ELR (cell line): ENCODE measurements at places on chromosomes 16 and 17.

DNA sequence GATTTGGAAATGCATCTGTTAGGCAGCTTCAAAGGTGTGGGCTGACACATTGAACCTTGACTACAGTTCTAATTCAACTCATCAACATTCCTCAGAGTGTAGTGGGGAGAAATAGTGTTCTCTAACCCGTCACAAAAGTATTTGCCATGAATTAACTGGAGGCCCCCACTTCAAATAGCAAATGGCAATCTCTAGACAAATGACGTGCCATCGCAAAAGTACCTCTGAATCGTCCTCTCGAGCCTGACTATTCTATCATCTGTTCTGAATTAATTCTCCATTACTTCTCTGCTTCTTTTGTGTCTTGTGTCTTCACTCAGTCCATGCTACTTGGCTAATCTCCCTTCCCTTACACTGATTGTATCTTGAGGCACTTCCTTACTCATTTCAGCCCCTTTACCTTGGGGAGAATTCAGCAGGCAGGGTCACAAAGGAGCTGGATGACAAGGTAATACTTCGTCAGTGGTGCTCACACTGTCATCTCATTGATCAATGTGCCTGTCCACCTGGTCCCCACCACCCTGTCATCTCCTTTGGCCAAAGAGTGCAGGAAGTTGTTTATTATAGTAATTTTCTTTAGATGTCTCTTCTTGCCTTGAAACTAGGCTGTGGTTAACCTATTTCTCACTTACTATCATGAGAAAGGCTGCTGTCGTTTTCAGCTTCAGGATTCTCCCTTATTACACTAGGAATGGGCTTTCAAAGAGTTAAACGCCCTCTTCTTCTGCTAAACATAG lies 108.4 kb downstream of the SYCE1L start:
- no peak for DNase-seq

DNA sequence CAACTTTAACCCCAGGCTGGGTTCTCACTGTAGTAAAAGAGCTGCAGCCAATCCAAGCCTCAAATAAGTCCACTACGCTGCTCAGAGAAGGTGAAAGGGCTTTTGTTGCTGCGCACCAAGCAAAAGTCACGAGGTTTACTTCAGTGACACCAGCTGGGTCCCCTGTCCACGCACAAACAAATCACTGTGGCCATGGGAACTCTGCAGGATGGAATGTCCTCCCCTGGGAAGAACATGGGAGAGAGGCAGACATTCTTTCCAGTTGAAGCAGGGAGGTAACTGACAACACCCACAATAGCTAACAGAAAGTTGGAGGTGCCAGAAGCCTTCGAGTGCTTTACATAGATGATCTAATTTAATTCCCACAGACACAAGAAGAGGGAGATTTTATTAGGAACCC lies 181.9 kb downstream of the PMP22 start:
- DNase-seq = no peak

- no peak for DNase-seq
Observed at GRCh38 chr17:13509527-13509926, 92.2 kb downstream of the HS3ST3A1 start.

- no peak for DNase-seq
Observed at GRCh38 chr16:49287572-49287971, 5.9 kb upstream of the CBLN1 start.

DNA sequence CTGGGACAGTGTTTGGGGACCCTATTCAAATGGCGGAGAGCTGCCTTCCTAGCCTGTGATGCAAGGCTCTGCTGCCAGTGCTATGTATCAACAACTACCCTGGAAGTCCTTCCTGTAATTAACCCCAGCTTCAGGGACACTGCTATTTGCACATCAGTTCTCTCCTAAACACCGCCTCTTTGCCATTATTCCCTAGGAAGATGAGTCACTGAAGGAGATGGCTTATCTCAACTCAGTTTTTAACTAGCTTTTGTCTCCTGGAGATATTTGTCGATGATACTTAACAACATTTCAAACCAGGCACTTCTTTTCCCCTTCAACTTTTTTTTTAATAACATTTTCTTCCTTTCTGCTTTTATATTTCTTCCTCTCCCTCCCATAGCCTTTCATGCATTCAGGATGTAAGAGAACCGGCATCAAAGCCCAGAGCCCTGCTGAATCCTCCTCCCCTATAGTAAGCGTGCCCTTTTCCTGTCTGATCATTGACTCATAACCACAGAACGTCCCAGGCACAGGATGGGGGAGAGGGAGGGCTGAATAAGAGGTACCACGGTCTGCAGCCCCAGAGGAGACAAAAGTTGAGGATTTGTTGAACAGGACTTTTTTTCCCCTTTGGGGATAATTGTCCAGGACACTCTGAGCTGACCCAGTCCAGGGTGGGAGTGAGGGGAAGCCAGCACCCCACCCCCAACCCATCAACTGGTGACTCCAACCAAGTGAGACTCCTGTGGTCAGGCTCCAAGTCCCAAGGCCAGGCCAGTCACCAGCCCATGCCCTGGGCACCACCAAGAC lies 387.8 kb upstream of the SALL1 start:
- peak; percentile 95 for DNase-seq

DNA sequence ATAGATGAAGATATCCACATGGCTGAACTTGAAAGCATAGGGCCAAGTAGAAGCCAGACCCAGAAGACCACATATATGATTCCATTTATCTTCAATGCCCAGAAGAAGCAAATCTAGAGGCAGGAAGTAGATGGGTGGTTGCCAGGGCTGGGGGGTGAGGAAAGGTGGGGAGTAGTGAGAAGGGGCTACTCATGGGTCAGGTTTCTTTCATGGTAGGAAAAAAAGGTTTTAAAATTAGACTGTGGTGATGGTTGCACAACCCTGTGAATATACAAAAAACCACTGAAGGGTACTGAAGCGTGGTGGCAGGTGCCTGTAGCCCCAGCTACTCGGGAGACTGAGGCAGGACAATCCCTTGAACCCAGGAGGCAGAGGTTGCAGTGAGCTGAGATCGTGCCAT lies 5.4 kb downstream of the CD2BP2 start:
- no peak for DNase-seq
